ENCODE measurements at places on chromosomes 6 and 20.
A peak's percentile ranks its signal among the peaks of the same experiment; 100 is the strongest.

DNA sequence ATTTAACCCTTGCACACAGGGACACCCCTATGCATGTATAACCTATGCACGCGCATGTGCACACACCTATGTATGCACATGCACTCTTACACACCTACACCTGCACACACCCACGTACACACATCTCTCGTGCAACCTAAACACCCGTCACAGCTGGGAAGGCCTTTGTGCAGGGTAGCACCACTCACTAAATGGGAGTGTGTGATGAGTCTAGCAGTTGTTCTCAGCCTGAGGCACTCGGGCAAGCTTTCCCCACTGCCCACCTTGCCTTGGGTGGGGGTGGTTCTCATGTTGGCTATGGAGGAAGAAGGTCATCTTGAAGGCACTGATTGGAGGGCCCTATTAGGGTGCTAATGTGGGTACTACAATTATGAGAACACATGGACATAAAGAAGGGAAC lies 85.8 kb downstream of the DLL1 start:
- no peak for DNase-seq

DNA sequence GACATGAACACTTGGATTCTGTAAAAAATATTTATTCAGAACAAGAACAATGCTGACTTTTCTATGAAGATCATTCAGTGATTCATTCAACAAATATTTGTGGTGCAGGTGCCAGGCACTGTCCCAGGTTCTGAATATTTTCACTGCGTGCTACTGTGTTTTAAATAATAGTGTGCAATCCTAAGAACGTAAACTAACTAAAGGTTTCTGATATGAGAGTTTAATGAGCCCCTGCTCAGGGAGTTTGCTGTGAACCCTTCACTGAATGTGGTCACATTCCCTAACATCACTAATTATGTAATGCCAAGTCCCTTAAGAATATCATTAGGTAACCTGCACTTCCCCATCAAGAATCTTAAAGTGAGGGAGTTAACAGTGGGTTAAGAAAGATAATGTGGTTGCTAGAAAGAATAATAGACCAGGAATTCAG lies 1.7 kb upstream of the TMEM170B start:
- DNase-seq = no peak

GRCh38 chr6:21592953-21593352 lies 598 bp upstream of the SOX4 start:
- DNase-seq = no peak

DNA sequence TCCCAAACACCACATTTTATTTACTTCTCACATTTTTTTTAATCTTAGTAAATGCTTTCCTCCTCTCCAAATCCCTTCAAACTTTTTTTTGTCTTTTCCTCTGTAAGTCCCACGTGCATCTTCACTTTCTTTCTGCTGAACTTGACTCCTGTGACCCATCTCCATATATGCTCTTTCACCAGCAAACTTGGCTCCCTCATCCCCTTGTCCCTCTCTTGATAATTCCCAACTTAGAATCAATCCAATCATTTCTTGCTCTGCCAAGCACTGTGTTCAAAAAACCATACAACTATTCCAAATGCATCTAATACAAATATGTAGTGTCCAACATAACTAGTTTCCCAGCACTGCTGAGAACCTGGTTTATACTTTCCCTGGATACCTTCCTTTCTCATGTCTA lies 519.4 kb downstream of the HDGFL1 start:
- DNase-seq = no peak

DNA sequence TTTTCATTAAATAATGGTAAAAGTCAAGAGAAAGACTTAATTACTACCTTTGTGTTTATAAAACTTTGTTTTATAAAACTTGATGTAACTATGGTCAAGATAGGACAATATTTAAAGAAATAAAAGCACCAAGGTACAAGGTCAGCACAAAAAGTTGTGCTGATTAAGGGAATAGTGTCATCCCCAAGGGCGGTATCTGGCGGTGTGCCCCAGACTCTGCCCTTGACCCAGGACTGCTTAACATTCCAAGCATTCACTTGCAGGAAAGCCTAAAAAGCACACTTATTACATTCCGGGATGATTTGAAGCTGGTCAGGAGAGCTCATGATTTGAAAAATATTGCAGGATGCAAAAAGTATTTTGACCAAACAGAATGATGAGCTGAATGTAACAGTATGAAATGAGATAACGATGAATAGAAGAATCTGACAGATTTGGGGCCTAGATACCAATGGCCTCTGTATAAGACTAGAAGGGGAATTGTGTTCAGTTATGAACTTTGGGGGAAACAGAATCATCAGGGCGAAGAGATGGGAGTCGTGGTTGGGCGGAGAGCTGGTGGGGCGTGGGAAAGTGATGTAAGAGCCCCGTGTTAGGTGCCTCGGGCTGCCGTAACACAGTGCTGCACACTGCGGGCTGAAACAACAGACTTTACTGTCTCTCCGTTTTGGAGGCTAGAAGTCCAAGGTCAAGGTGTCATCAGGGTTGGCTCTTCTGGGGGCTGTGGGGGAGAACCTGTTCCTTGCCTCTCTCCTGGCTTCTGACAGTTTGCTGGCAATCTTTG lies 77.2 kb downstream of the CDC5L start:
- no peak for DNase-seq

DNA sequence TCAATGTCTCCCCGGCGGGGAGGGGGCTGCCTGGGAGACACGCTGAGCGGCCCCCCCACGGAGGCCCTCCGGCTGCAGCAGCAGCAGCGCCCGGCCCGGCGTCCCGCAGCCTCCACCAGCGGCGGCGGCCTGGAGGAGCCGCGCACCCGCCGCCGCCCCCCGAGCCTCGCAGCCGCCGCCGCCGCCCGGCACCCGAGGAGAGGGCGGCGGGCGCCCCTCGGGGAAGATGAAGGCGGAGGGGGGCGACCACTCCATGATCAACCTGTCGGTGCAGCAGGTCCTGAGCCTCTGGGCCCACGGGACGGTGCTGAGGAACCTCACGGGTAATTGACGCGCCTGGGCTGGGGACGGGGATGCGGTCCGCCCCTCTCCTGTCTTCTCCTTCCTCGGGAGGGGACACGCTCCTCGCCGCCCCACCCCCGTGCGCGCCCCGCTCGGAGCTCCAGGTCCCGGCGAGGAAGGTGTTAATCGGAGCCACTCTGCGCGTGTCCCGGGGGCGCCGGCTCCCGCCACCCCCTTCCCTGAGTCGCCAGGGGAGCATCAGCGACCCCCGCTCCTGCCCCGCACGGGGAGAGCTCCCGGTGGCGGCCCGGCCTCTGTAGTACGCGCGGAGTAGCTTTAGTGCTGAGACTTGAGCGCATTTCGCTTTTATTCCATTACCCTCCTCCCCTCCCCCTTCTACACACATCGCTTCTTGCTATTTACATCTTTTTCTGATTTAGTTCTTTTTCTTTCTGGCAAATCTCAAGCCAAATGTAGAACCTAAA lies 686 bp downstream of the TMEM170B start:
- DNase-seq = no peak

- DNase-seq = no peak
Measured at GRCh38 chr20:5667705-5668528, 82.3 kb upstream of the SHLD1 start.

GRCh38 chr6:105982761-105983540 lies 103.2 kb upstream of the PRDM1 start:
- peak; percentile 74 for DNase-seq

DNA sequence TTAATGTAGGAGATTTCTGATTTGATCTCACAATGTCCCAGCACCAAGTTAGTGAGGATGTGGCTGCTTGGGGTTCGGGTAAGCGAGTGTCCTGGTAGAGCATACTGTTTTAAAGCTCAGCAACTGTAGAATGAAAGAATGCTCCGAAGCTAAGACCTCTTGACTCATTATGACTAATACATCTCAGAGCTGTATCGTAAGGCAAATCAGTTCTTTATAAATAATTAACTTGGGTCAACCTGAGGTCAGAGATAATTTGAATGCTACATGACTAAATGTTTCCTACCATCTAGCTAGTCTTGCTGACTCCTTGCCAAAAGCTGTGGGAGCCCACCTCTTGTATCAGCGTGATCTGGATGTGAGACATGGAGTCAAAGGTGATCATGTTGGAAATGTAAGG lies 128.8 kb upstream of the PDE7B start:
- DNase-seq = no peak

DNA sequence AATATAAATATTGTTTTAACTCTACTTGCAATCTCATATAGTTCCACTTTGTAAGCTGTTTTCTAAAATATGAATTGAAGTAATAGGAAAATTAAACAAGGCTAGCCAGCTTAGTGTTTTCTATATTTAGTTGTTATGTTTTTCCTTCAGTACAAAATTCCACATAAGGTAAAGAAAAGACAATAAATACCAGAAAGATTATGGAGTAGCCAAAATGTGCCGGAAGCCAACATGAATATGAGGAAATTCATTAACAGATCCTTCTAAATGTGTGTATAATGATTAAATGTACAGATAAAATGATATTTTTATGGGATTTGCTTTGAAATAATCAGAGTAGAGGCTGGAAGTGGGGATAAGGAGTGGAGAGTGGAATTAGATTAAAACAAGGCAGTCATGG lies 52.5 kb upstream of the COL21A1 start:
- DNase-seq = no peak

DNA sequence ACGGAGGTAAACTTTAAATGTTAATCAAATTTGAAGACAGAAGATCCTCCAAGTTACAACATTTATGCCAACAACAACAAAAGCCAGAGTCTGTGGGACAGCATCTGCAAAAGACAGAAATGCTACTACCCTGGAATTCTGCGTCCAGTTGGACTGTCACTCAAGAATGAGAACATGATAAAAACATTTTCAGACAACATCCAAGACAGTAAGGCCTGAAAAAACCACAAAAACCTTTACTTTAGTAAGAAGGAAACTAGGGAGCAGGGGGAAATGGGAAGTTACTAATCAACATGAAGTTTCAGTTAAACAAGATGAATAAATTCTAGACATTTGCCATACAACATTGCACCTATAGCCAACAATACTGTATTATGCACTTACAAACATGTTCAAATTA lies 77.6 kb downstream of the MLIP start:
- DNase-seq = no peak

DNA sequence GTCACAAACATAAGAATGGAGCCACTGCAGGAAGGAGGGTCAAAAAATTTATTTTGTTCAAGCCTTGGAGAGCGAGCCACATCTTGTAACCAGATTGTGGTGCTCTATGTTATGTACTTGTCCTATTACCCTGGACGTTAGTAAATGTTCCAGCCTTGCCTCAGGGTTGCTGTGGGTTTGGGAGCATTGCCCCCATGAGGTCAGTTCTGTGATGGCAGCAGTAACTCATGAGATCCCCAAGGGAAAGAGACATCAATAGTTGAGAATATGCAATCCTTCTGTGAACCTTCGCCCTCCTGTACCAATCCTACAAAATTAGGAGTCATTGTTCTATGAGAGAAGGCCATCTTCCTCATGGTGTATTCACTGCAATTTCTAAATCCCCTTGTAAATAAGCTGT lies 16.4 kb upstream of the CFAP206 start:
- DNase-seq = peak; percentile 3

- DNase-seq = no peak
Measured at GRCh38 chr6:6714118-6714897, 125.8 kb downstream of the LY86 start.

GRCh38 chr20:41242807-41243206 lies 74.7 kb downstream of the ZHX3 start:
- no peak for DNase-seq

GRCh38 chr20:22924046-22924737 lies 110.9 kb upstream of the SSTR4 start:
- DNase-seq = no peak

- DNase-seq = no peak
Measured at GRCh38 chr6:2877057-2877882, 25.8 kb downstream of the SERPINB9 start.

DNA sequence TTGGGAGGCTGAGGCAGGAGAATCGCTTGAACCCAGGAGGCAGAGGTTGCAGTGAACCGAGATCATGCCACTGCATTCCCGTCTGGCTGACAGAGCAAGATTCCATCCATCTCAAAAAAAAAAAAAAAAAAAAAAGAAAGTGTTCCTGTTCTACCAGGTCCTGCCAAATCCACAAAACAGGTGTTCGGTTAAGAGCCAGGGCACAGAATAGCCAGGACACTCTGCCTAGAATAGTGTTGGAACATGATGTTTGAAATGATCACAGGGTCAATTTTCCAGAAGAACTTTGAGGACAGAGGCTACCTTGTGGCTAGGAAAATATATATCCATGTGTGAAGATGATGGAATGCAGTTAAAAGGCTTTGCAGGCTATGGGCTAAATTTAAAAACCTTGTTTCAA lies 63.6 kb upstream of the TRAF3IP2 start:
- DNase-seq = no peak

GRCh38 chr6:56005426-56005825 lies 130.0 kb upstream of the BMP5 start:
- DNase-seq = no peak

DNA sequence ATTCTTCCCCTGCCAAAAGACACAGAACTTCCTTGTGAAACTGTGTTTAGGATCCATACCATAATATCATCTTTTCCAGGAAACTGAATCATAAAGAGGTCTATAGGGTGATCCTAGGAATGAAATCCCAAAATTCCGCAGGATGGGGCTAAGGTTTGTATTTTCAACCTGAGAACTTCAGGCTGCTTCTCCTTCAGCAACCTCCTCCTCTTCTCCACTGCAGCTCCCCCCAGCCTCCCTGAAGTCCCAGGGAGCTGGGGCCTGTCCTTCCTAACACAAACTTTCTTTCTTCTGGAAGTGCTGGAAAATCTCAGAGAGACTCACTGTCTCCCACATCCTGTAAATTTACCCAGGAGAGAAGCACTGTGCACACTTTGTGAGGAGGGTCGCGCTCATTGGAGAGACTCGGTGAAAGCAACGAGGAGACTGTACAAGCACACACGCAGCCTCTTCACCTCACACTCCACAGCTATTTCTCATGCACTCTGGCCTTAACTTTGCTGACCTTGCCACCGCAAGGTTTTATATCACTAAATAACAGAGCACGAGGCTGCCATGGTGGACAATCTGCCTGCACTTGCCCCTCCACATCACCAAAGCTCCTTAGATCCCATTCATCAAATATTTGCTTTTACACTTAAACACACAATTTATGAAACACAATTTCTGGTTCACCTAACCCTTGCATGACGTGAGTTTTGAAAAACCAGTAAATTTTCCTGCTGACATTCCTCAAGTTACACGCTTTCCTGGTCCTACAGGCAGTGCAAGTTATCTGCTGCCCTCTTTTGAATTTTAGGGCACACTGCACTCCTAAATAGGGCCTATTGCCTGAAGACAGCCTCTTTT lies 14.3 kb downstream of the ID4 start:
- peak; percentile 77 for DNase-seq

DNA sequence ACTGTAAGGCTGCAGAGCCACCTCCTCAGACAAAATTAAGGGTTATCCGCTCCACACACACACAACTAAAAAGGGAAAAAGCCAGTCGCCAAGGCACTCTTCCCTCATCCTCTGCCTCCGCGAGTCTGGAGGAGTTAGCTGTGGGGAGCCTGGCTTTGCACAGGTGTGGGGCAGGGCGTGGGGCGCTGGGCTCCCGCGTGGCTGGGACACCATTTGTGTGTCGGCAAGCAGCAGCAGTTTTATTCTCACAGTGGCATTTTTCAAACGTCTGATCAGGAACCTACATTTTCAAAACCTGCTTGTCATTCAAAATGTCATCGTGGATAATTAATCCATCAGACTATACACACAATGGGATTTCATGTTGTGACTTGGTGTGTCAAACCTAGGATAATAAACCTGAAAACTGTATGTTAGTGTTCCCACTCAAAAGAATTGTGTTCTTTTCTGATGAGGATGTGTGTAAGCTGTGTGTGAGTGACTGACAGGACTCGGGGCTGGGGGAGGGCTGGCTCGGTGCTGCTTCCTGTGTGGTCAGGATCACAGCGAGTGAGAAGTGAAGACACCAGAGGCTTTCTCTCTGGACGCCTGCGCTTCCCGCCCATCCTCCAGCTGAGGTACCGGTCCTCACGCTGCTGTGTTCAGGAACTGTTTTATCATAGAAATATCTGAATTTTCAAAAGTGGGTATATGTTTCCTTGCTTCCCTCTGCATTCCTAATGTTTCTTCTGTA lies 83.1 kb downstream of the IRF4 start:
- no peak for DNase-seq
